Stimulated activated CD4-positive, alpha-beta T cell treated with anti-CD3 and anti-CD28 coated beads, Interleukin-4, amount 100 ng/mL, for 48 hours (primary cell): ENCODE measurements at places on chromosomes 6 and 20.
A peak's percentile ranks its signal among the peaks of the same experiment; 100 is the strongest.

GRCh38 chr6:97392735-97393134, 109.7 kb upstream of the MMS22L start:
- DNase-seq, result no peak

- DNase-seq, result no peak
Measured at GRCh38 chr6:128029826-128030225, 129.0 kb upstream of the THEMIS start.

- no peak for DNase-seq
Measured at GRCh38 chr6:39958947-39959346, 24.7 kb upstream of the MOCS1 start.

DNA sequence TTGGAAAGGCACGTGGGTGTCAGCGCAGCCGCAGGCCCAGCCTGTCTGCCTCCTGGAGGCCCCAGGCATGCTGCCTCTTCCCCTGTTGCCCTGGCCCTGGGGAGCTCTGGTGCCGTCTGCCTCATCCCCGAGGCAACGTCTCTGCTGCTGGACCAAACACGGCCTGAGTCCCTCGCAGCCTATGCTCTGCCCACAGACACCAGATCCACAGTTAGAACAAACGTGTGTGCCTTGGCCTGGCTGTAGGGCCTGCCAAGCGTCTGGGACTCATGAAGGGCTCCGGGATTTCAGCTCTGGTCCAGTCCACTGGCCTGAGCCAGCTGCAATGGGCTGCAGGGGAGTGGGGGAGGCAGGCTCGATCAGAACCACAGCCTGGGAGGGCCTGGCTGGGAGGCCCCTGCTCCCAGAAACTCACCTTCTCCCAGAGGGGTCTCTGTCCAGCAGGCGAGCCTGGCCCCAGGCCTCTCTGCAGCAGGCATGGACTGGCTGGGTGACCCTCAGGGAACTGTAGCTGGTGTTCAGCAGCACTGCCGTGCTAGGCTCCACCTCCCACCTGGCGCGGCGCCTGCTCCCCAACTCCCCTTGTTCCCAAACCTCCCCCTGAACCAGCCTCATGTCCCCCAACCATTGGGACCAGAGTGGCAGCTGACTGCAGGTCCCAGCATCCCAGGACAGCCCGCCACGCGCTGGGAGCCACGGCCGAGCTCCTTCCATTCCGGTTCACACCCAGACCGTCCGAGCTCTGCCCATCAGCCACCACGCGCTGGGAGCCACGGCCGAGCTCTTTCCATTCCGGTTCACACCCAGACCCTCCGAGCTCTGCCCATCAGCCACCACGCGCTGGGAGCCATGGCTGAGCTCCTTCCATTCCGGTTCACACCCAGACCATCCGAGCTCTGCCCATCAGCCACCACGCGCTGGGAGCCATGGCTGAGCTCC, 197.0 kb downstream of the DLL1 start:
- DNase-seq, result no peak

- no peak for DNase-seq
Measured at GRCh38 chr20:48629960-48630315, 197.9 kb downstream of the PREX1 start.

GRCh38 chr20:63024573-63025392, 18.0 kb upstream of the BHLHE23 start:
- DNase-seq, result no peak

GRCh38 chr6:154298297-154298696, 58.3 kb downstream of the IPCEF1 start:
- no peak for DNase-seq

DNA sequence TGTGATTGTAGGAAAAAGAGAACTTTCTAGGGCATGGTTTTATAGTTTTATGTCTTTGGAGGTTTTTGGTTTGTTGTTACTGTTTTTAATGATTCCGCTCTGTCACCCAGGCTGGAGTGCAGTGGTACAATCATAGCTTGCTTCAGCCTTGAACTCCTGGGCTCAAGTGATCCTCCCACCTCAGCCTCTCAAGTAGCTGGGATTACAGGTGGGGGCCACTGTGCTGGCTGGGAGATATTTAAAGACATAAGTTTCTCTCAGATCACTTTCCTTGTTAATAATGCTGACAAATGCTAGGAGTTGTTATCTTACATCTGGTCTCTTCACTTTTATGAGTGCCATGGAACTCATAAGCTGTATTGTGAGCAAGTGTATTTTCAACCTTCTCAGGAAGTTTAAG, 116.3 kb downstream of the SCAF8 start:
- DNase-seq, result no peak

- no peak for DNase-seq
Measured at GRCh38 chr6:111338843-111339242, 144.2 kb downstream of the REV3L start.

DNA sequence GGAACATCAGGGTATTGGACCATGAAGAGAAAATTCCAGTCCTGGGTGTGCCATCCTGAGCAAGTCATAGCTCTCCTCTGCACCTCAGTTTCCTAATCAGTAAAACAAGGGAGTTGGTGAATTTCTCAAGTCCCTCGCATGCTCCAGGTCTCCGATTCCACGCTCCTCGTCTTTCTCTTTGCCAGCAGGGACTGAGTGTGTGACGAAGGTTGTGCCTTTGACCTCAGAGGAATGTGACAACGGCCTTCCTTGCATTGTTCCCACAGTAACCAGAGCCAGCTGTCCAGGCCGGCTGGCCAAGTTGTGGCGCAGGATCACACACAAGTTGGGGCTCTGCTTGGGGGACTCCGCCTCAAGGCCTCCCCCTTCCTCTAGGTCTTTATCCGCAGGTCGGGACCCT, 217.3 kb downstream of the ATXN1 start:
- no peak for DNase-seq

DNA sequence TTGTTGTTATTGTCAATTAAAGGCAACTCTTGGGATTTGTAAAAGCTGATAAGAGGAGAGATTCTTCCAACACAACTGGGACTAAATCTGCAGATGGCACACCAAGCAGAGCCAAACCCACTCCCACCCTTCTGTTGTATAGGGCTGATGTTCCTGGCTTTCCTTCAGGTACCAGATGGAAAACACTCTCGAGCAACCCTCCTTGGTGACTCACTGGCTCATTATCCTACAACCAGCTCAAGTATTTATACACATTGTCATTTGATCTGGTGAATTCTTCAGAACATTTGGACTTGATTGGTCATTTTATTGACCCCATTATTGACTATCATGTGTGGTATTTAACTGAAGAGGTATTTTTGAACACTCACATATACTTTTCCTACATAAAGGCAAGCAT, 190.3 kb upstream of the PCSK2 start:
- no peak for DNase-seq

GRCh38 chr6:130708338-130708737, 118.9 kb upstream of the SMLR1 start:
- no peak for DNase-seq

DNA sequence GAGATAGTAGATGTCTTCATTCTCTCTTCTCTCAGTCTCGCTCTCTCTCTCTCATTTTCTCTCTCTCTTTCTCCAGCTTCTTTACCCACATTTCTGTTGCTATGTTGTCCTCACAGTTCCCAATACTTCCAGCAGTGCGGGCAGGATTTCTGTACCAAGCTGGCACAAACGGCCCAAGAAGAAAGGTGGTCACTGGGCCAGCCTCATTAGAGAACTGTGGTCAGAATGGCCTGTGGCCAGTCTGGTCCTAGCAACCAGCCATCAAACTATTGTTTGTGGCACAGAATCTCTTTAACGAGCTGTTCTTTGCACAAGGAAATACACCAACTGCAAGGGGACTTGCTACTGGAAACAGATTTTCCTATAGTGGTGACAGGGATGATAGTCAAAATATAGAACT, 81.3 kb downstream of the SEL1L2 start:
- no peak for DNase-seq

GRCh38 chr20:41939659-41940058, 321.5 kb upstream of the CHD6 start:
- no peak for DNase-seq

GRCh38 chr6:116476002-116476678, 15.0 kb downstream of the CALHM6 start:
- DNase-seq, result no peak

DNA sequence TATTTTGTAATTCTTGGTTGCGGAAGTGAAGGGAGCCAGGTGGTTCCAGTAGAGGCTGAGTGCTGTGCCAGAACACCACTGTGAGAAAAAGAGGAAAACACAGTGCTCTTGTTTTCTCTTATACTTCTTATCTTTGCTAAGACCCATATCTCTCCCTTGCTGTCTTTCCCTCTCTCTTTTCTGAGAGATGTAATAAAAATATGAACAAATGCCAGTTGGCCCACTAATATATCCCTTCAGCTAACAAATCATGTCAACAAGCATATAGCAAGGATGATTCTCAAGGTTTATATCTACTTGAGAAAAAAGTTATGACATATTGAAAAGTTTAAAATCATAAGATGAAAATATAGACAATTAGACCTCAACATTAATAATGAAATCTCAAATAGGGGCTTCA, 758.3 kb downstream of the HDGFL1 start:
- no peak for DNase-seq

DNA sequence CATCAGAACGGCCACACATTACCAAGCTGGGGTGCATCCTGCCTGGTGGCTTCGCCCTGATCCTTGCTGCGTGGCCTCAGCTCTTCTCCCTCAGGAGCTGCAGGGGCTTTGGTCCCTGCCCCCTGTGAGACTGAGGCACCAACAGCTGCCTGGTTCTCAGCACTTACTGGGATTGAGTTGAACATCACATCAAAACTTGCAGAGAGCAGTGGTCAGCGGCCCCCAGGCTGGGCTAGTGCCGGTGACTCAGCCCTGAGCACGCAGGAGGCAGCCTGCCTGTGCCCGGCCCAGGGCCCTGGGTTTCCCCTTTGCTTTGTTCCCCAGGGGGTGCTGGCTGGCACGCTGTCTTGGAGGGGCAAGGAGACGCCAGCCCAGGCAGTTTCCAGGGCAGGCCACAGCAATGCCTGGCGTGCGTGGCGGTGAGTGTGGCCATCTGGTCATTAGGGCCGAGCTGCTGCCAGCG, 63.3 kb downstream of the DLL1 start:
- no peak for DNase-seq

DNA sequence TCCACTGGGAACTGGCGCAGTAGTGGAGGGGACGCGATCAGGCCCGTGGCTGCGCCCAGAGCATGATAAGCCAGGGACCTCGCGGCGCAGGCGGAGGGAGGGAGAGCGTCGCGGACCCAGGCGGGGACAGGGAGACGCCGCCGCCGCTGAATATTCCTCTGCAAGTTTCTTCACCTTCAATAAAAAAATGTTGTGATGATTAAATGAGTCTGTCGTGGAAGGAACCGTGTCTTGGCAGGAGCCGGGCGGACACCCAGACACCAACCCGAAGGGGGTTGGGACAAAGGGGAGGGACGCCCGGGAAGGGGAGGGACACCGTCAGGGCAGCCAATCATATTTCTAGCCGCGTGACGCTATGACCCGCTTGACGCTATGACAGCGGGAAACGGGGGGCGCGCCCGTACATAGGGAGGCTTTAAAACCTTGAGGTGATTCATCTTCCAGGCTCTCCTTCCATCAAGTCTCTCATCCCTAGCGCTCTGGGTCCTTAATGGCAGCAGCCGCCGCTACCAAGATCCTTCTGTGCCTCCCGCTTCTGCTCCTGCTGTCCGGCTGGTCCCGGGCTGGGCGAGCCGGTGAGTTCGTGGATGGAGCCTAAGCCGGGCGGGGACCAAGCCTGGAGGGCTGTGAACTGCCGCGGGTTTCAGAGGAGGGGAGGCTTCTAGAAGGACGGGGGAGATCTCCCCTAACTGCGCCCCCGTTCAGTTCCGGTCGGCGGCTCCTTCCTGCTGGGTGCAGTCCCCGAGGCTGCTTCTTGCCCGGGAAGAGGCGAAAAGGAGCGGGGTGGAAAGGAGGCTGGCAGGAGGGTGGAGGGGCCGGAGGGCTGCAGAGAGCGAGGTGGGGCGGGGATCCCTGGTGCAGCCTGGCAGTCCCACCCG, at the start of gene ULBP2:
Gene ULBP2 (plus strand): TSS at position 432 of the 878 bp plus-strand sequence. CDS start 59 bp downstream, at position 491.
- peak; percentile 73 for DNase-seq

- no peak for DNase-seq
Measured at GRCh38 chr6:45375449-45375848, 2.3 kb downstream of the SUPT3H start.

GRCh38 chr6:91293395-91293794, 706.5 kb upstream of the MAP3K7 start:
- DNase-seq, result no peak

DNA sequence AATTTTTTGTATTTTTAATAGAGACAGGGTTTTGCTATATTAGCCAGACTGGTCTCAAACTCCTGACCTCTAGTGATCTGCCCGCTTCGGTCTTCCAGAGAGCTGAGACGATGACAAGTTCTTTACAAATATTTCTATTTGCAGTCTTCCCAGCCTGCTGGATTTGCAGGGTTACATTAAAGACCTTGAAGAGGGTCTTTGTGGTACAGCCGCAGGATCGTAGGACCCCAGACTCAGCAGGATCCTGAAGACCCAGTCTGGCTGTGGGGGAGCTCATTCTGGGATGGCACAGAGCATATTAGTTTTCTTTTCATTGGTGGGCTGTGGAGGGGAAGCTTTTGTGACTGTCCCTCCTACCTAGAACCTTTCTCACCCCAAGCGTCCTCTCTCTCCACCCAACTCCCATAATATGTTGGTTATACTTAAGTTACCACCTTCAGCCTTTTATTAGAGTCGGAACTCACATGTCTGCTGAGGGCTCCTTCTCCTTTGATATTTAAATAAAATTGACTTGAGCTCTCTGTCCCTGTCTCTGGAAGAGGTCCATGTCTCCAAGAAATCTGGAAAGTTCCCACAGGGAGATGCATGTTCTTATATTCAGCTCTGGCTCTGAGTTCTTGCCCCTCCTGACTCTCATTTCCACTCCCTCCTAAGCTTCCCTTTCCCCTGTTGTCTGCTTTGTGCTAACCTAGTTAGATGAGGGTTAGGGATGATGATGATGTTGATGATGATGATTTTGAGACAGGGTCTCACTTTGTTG, 72.0 kb downstream of the TIAM2 start:
- DNase-seq, result no peak

DNA sequence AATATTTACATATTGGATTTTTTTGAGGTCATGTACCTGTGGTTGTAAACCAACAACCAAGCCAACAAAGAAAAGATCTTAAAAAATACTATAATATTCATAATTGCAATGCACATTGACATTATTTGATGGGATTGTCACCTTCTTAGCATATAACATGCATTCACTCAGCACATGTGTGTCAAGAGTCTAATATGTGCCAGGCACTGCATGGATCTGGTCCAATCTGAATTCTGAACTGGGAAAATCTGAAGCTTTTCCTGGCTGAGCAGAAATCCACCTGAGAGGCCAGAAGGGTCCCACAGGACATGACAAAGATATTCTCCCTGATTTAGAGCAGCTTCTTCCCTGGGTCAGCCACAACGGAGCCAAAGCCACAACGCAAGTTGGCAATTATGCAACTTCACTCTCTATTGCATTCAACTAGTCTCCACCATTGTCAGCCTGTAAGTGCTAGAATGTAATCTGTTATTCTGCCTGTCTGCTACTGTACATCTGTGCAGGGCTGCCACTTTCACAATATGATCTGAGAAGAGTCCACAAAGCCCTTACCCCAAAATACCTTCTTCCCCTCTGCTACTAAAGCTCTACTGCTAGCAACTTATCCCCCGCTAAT, 17.0 kb upstream of the DDO start:
- DNase-seq, result no peak

DNA sequence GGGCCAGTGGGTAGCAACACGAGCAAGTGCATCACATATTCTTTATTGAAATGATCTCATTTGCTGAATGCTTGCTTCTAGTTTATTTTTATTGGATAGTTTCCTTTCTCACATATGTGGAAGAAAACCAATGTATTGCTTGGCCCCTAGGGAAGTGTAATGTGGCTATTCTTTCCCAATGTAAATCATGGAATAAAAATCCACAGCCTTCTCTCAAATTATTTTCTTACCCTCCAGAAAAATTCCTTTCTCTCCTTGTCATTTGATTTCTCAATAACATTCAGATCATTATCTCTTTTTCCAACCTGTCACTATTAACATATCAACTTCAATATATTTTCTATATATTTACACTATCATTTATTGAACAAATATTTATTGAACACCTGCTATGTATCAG, 51.9 kb upstream of the PTPRK start:
- no peak for DNase-seq
